CD4-positive, alpha-beta T cell treated with Interleukin-6 at 100 ng/mL for 8 hours (primary cell): ENCODE measurements at places on chromosomes 3 and 15.

DNA sequence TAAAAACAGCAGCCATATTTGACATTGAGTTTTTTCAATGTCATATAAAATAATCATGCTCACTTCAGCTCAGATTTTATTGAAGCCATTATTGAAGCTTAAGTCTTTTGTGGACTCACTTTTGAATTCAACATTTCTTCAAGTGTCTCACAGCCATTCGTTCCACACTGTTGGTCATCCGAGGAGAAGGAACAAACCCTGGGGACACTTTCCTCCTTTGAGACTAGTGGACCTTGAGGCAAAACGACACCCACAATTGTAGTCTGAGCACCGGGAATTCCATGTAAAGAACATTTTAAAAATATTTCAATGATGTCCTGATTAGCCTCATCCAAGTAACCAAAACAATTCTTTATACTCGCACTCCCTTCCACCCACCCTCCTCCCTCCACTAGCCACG lies 174.7 kb downstream of the CD47 start:
- DNase-seq: no peak

DNA sequence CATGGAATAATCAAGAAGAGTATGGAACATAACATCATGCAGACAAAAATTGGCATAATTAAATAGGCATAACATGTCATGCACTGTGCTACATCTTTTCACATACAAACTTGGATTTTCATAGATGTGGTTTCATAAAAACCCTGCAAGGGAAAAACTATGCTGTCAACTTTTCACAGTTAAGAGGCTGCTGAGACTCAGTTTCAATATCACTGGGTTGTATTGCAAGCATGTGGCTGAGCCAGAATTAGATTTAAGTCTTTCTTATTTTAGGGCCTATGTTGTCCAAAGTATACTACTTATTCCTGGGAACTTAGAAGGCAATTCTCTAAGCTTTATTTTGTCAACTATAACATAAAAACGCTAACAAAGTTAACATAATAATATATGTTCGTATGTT lies 70.7 kb upstream of the LSAMP start:
- no peak for DNase-seq

- no peak for DNase-seq
Observed at GRCh38 chr3:42263354-42264346, 2.3 kb downstream of the CCK start.

DNA sequence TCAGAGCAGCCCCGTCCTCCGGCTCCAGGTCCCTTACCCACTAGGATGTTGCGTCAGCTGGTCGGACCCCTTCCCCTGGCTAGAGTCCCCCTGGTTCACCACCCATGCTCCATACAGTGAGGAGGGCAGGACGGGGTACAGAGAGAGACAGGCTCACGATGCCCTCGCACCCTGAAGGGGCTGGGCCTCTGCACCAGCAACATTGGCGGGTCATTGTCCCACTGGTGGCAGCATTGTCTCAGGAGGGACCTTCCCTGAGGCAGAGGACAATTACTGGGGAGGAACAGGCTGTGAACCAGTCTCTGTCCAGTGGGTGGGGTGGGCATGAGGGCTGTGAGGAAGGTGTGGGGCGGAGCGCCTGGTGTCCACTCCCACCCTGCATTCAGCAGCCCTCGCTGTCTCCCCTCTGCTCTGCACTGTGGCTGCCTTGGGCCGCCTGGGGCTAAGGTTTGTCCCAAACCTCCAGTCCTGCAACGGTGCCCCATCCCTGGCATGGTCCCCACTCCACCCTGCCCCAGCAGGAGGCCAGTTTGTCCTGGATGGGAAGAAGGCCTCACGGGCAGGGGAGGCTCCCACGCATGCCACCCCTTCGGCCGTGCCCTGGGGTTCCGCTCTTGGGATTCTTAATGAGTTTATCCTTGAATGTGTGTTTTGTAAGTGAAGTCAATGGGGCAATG lies 48.0 kb upstream of the KLF13 start:
- DNase-seq: no peak
